Astrocyte of the spinal cord (primary cell): ENCODE measurements at places on chromosomes 6 and 20.

GRCh38 chr20:34560141-34560523 is 1.6 kb downstream of the MAP1LC3A start:
- no peak for DNase-seq

DNA sequence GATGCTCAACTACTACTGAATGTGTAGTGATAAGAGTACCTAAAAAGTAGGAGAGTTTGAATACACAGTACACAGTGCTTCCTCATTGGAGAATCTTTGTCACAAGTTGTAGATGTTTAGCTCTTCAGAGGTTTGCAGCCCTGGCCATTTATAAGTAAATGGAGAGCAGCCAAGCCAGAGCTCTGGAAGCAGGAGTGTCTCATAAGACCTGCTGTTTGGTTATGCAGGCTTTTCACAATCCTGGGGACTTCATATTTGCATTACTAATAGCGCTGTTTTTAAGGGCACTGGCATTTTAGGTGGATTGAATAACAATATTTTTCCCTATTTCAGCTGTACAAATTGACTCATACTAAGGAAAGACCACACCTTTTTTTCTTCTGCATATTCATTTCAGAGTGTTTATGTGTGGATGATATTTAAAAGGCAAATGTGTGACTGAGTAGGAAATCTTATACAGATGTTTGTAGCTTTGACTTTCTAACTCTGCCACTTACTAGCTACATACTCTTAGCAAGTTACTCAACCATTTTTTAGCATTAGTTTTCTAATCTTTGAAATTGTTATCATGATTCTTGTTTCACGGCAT is 730.5 kb upstream of the MAP3K7 start:
- DNase-seq: peak; percentile 62

- no peak for DNase-seq
Measured at GRCh38 chr6:34298941-34299340, 50.1 kb upstream of the SMIM29 start.

DNA sequence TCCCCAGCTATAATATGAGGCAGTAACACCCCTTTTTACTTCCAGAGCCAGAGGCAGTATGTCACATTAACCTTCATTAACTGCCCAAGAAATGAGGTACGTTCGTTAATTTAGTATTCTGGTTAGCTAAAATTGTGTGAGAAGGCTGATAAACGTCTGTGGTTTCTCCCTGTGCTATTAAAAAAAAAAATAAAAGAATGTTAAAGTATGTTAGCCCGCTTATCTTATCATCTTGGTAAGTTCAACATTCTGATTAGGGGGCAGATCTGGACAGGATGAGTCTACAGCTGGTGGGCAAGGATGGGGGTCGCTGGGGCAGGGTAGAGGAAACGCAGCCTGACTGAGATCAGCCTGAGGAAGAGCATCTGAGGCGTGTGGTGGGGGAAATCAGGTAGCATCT is 154.0 kb downstream of the PRL start:
- DNase-seq: no peak

- no peak for DNase-seq
Measured at GRCh38 chr6:108029226-108029921, 45.2 kb downstream of the OSTM1 start.

DNA sequence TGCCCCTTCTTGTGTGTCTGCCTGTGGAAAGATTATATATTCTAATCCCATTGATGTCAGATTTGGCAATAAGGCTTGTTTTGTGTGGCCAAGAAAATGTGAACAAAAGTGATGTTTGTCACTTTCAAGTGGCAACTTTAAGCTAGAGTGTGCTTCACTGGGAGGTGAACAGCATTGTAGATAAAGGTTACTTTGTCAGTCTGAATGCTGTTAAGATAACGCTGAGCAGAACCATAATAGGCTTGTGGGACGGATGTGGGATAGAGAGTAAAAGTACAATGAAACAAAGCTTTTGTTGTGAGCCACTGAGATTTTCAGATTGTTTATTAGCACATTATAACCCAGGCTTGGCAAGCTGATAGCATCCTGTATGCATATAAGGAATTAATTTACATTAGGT is 303.8 kb upstream of the MAN1A1 start:
- no peak for DNase-seq

- DNase-seq: no peak
Measured at GRCh38 chr20:7760247-7761031, 179.8 kb downstream of the HAO1 start.
